ENCODE measurements at places on chromosomes 4 and X.

DNA sequence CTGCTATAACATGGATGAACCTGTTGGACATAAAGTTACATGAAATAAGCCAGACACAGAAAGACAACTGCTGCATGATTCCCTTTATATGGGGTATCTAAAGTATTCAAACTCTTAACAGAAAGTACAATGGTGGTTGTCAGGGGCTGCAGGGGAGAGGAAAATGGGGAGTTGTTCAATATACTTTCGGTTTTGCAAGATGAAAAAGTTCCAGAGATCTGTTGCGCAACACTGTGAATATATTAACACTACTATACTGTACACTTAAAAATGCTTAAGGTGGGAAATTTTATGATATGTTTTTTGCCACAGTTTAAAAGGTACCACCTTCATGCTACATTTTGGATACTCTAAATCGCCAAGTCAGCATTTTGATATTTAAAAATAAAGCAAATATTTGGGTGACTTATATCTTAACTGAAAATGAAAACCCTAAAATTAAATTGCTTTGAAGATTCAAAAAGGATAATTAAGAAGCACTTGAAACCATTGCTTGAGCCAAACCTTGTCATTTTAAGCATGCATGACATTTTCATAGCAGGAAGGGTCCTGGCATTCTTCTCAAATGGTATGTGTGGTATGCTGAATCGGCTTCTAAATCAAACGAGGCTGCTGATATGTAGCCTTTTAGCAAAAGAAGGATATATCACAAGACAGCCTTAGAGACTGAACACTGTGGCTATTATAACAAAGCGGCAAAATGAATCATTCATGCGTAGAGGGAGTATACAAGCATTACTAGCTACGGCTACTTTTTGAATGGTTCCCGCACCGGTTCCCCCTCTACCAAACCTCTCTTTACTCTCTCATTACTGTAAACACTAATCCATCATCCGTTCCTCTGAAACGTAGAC, 607.1 kb upstream of the DIPK2B start:
- no peak for DNase-seq

GRCh38 chrX:19673375-19674040, 158.2 kb upstream of the MAP3K15 start:
- no peak for DNase-seq

- no peak for DNase-seq
These were observed 57.8 kb upstream of the TAPT1 start for GRCh38 chr4:16284050-16284449.

DNA sequence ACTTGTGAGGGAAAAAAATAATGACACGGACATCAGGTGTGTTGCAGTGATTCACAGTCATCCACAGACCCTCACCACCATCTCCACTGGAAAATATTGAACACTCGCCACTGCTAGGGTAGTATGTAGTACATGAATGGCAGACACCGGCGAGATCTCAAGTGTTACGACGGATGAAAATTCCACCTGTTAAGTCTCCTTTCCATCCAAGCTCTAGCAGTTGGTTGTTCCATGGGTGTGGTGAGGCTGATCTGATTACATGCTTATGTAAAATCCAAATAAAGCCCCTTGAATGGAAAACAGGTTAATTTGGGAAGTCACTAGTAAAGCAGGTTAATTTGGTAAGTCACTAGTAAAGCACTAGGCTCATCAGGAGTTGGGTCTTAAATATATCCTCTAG, 1.1 kb upstream of the ARMCX4 start:
- DNase-seq = no peak

GRCh38 chr4:111605111-111605510, 540.1 kb upstream of the FAM241A start:
- DNase-seq = no peak

GRCh38 chr4:74320559-74321118, 12.4 kb downstream of the EPGN start:
- no peak for DNase-seq

DNA sequence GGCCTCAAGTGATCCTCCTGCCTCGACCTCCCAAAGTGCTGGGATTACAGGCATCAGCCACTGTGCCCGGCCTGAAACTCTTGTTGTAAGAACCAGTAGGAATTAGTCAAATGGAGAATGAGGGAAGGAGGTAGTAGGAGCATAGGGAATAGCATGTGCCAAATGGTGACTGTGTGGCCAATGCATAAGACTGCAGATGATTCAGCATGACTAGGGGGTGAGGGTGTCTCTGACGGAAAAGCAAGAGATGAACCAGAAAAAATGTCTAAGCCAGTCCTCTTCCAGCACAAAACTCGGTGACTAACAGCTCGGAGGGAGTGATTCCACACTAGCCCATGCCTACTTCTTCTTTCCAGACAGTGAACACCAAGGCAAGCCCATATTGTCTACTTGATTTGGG, 58.2 kb upstream of the DUSP21 start:
- DNase-seq = no peak

- no peak for DNase-seq
These were observed 94.6 kb upstream of the GALNT7 start for GRCh38 chr4:173073939-173074500.

DNA sequence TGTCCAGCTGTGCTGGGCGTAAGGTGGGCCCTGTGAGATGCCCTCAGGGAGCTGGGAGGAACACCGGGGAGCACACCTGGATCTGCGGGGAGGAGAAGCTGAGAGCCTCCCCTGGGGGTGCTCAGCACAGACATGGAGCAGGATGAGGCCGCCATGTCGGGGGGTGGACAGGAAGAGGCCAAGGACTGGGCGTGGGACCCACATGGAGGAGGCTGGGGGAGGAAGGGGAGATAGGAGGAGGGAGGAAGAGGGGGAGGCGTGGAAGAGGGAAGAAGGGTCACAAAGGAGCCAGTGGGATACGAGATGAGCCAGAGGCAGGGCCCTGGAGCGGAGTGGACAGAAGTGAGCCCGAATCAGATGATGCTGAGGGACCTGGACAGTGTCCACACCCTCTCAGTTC, 66.3 kb downstream of the ZFYVE28 start:
- DNase-seq = no peak

GRCh38 chr4:77899607-77900006, 37.0 kb downstream of the MRPL1 start:
- no peak for DNase-seq

DNA sequence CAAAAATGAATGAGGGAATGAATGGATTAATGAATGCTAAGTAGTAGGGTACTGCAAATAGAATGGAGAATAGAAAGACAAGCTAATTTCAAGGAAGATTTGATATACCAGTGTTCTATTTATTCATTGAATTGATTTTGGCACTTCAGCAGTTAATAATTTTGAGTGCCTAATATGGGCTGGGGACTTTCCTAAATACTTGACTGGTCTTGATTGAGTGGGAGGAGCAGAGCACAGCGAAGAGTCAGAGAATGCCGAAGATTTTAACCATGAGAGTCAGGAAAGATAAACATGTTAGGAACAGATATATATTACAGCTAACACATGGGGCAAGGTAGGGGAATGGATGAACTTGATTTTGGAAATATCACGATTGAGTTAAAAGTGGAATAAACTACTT, 10.6 kb downstream of the IL15 start:
- no peak for DNase-seq

GRCh38 chrX:7635604-7636003, 207.4 kb upstream of the VCX start:
- DNase-seq = no peak

GRCh38 chr4:7970361-7970946, 30.8 kb upstream of the AFAP1 start:
- DNase-seq = no peak

GRCh38 chr4:70783096-70783495, 56.6 kb downstream of the GRSF1 start:
- no peak for DNase-seq

DNA sequence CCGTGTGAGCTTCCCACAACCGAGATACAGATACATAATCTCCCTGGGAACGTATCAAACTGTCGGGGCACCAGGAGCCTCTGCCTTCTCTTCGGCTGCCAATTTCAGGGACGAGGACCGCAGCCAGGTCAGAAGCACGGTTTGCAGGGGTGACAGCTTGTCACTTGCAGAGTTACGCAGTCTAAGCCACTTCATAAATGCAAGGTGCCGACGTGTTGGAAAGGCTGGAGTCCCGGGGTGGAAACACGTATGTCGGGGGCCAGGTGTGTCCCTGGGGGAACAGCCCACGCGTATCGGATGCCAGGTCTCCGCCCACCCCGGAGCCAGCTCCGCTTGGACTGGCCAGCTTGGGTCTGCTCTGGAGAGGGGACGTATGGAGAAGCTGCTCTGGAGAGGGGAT, 76.3 kb upstream of the SHOX start:
- DNase-seq = no peak

Measured in T47D (cell line).